Substantia nigra (tissue), 51 donors: ENCODE measurements at places on chromosomes 1 and 21.

DNA sequence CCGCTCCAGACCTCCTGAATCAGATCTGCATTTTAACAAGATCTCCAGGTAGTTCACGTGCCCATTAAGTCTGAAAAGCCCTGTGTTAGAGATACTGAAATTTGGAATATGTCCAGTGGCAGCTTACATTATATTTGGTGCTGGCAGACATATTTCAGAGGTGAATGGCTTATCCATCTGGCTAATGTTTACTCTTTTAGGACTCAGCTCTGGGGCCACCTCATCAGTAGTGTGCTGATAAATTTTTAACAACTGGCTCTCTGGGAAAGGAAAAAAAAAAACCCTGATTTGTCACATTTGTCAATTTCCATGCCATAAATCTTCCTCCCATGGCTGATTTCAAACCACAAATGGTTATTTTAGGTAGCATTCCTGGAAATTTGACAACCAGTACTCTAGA, 25.3 kb upstream of the SYT6 start:
- DNase-seq, result no peak

- no peak for DNase-seq
These were observed 3.2 kb upstream of the LAPTM5 start for GRCh38 chr1:30760596-30761324.

- no peak for DNase-seq
These were observed 190.0 kb upstream of the VAMP3 start for GRCh38 chr1:7580923-7581753.

DNA sequence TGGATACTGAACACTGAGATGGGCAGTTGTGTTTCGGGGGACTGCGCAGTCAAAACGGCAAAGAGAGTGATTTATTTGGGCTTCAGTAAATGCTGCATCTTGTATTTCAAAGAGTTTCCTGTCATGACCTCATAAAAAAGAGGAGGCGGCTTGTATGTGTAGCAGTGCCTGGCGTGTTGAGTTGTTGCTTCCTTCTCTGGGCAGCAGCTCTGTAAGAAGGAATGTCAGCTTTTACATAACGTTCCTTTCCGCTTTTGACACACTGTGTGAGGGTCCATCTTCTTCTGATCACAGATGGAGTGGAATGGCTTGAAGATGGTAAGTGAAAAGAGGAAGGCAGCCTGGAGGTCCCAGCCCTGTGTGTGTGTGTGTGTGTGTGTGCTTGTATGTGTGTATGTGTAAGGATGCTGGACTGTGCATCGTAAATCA, 941 bp downstream of the ELAVL4 start:
- DNase-seq, result no peak

GRCh38 chr1:221873673-221874072, 131.8 kb upstream of the DUSP10 start:
- DNase-seq, result no peak

DNA sequence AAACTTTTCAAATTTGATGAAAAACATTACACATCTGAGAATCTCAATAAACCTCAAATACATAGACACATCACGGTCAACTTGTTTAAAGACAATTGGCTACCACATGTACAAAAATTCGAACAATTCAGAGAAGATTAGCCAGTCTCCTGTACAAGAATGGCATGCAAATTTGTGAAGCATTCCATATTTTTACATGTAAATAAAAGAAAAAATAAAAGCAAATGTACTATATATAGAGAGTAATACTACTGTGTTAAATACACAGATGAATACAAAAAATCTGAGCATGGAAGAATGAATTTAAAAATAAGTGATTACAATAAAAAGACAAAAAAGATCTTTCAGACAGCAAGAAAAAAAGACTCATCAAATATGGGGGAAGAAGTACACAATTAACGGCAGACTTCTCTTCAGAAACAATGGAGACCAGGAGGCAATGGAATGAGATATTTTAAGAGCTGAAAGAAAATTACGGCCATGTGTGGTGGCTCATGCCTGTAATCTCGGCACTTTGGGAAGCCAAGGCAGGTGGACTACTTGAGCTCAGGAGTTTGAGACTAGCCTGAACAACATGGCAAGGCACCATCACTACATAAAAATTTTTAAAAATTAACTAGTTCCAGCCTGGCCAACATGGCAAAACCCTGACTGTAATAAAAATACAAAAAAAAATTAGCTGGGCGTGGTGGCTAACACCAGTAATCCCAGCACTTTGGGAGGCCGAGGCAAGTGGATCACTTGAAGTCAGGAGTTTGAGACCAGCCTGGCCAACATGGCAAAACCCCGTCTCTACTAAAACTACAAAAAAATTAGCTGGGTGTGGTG, 23.2 kb downstream of the HAX1 start:
- no peak for DNase-seq

GRCh38 chr1:14027099-14027498, 327.1 kb downstream of the PRDM2 start:
- no peak for DNase-seq

GRCh38 chr1:232327899-232328298, 302.0 kb downstream of the SIPA1L2 start:
- DNase-seq, result no peak

DNA sequence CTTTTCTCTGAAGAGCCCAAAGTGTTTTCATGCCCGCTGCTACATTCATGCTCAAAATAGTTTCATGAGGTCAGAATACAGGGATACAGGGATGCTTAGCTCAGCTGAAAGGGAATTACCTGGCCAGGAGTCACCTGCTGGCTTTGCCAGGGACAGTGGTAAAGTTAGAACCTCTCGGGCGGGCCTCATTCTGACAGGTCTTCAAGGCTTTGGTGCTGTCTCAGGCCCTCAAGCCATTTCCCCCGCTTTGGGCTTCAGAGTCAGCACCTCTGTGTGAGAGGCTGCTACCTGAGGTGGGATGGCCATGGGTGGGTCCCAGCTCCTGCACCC, 5.5 kb downstream of the RASSF5 start:
- DNase-seq, result no peak

DNA sequence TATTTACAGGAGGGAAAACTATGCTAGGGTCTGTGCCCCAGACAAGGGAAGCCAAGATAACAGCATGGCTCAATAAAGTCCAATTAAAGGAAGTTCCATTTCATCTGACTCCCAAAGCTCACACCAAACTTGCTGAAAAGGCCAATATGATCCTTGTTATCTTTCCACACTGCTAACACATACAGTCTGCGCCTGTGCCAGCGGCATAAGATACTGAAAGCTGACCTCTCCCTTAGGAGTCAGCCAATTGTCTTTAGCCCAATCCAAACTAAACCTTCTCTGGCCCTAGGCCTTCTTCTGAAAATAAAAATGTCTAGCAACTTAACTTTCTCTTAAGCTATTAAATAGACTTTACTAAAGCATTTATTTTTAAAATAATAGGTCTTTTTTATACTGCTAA, 179.0 kb upstream of the PLD5 start:
- DNase-seq, result no peak

GRCh38 chr1:230280054-230280795, 145.9 kb downstream of the PGBD5 start:
- DNase-seq, result no peak

GRCh38 chr1:44707959-44708831, 22.8 kb downstream of the RNU5D-1 start:
- DNase-seq, result no peak
